ENCODE measurements at places on chromosomes 3 and 15.

DNA sequence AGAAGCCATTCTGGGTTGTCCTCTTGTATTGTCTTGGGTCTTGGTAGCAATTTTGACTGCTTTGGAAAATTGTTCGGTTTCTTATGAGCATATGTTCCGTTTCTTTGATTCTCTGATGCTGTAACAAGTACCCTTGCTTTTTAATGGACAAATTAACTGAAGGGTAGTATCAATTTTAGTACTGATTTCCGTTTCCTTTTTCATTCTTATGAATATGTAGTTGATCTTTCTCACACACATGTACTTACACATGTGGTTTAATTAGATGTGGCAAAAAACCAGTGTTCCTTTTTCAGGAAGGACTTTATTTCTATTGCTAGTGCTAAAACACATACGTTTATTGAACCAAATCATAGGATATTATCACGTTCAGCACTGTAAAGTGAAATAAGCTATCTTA, 119.1 kb downstream of the TCF12 start:
- no peak for DNase-seq

DNA sequence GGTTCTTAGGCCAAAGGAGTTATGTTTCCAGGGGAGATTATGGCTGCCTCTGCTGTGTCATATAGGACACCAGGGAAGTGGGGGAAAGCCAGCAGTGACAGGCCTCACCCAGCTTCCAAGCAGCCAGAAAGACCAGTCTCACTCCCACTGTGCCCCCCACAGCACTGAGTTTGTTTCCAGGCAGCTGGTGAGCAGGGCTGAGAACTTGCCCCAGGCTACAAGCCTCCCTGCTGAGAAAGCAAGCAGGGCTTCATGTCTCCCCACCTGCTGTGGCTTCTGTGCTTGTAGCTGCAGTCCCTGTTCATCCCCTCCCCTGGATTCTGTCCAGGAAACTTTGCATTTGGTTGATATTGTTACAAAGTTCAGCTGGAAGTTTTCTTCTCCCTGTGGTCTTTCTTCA, 376.3 kb downstream of the PDCD6IP start:
- no peak for DNase-seq

GRCh38 chr3:88542916-88543315, 393.2 kb downstream of the C3orf38 start:
- DNase-seq: no peak

- no peak for DNase-seq
Measured at GRCh38 chr15:45702041-45702440, 67.2 kb downstream of the SQOR start.

- DNase-seq: no peak
Measured at GRCh38 chr3:107025961-107026360, 351.3 kb upstream of the CCDC54 start.

DNA sequence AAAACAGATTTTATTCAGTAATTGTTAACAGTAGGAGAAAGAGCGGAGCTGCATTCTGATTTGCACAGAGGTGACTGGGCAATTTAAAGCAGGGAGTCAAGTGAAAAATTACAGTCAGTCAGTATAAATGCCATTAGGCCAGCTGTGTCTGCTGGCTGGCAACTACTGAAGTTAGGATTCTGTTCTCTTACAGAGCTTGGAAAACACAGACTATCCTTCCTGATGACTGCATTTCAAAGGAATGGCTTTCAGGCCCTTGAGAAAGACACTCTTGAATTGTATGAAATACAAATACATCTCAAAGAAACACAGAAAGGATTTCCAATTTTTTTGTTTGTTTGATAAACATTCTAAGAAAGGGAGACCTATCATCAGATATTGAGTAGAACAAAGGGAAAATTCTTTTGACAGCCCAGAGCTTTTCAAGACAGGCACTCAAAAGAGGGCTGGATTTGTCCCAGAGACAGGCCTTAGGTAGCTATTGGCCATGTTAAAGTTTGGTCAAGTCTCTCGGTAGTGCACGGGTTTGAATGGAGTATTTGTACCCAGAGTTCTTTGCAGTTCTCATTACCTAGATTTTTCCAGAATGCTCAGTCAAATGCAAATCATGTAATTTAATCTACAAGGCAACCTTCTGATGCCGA, 551.2 kb upstream of the CCDC54 start:
- DNase-seq: no peak

GRCh38 chr15:81666839-81667238, 292.8 kb upstream of the TMC3 start:
- DNase-seq: no peak

All from stimulated activated CD4-positive, alpha-beta T cell treated with anti-CD3 and anti-CD28 coated beads, Interleukin-2, amount 100 ng/mL, for 48 hours (primary cell).